GM03348 (cell line): ENCODE measurements at places on chromosomes 3 and 15.

DNA sequence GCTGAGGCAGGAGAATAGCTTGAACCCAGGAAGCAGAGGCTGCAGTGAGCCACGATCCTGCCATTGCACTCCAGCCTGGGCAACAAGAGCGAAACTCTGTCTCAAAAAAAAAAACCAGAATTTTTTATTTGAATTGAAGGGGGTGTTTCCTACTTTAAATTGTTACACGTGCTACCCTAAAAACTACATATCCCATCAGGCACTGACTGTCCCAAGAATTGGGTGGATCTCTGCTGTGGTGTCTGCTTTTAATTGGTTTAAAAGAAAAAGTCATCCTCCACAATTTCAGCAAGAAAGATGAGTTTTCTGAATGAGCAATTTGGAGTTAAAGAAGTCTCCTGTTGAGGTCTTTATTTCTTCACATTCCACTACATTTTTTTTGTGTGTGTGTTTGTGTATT, 2.1 kb downstream of the PDIA3 start:
- peak; percentile 31 for DNase-seq

DNA sequence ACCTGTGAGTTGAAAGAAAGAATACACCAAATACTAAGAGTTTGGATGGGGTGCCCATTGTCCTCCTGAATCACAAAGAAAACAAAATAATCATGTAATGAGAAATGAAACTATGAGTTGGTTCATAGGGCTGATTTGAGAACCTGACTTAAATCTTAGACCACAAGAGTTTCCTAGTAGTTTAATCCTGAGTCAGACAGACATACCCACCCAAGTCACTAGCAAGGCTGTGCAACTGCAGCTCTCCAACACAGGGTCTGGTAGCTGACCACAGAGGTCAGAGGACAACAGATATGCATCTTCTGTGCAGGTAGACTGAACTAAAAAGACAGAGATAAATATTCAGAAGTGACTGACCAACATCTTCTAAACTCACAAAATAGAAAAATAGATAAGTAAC, 296.3 kb upstream of the TMCO5A start:
- DNase-seq, result no peak

GRCh38 chr15:82986442-82986780, 401 bp downstream of the RAMAC start:
- no peak for DNase-seq

- DNase-seq, result peak; percentile 72
Measured at GRCh38 chr3:189563853-189564563, 67.2 kb upstream of the TP63 start.

- no peak for DNase-seq
Measured at GRCh38 chr15:40474581-40474980, 3.8 kb downstream of the CHST14 start.

GRCh38 chr3:45084820-45085816, 59.0 kb downstream of the CLEC3B start:
- DNase-seq, result peak; percentile 90

- no peak for DNase-seq
Measured at GRCh38 chr15:91924183-91924582, 70.7 kb downstream of the SLCO3A1 start.

- no peak for DNase-seq
Measured at GRCh38 chr3:37953707-37954394, 36.7 kb upstream of the VILL start.

DNA sequence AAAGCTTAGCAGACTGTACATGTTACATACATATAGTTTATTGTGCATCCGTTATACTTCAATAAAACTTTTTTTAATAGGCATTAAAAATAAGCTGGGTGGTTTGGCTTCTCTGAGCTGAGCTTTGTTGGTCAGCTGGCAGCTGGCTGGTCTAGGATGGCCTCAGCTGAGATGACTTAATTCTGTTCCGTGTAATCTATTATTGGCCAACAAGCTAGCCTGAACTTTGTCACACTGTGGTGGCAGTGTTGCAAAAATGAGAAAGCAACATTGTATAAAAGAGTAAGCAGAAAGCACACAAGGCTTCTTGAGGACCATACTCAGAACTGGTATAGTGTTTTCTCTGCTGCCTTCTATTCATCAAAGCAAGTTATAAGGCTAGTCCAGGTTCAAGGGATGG, 45.2 kb downstream of the CGGBP1 start:
- no peak for DNase-seq

DNA sequence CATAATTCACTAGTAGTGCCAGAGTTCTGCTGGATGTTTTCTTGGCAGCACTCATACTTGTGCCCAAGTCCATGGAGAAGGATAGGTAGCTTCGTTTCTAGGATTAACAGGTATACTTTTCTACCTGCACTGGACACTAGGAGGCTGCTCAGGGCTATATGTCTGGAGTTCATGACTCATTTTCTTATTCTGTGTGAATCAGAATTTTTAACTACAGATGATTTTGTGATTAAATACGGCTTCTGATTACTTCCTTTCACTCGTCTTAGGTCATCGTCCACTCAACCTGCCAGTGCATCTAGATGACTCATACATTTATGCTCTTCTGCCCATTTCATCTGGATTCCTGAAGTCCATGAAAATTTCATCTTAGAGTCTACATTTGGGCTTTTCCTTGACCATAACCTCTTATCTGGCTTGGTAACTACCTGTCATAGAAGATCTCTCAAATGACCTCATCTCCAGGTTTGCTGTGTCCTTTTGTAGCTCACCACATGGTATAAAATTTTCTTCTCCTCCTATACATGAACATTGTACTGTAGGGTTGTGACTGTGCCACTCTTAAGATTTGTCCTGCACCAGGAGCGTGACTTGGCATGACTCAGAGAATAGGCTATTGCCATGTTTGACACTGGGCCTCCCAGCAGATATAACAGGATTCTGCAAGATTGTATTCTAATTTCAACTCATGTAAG, 66.7 kb upstream of the GCSAM start:
- DNase-seq, result no peak

DNA sequence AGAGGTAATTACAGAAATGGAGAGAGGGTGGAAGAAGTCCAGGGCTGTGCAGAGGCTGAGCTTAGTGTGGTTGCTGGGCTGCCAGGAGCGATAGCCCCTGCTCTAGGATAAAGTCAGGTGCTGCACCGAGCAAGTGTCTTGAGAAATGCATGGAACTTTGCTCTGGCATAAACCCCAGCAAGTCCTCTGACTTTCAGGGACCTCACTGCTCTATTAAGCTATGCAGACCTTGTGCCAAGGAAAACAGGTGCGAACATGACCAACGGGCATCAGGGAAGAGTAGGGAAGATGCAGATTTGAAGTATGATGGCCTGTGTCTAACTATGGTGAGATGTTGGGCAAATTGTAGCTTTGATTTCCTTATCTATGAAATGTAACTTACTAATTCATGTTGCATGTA, 416.8 kb downstream of the NR2F2 start:
- no peak for DNase-seq

DNA sequence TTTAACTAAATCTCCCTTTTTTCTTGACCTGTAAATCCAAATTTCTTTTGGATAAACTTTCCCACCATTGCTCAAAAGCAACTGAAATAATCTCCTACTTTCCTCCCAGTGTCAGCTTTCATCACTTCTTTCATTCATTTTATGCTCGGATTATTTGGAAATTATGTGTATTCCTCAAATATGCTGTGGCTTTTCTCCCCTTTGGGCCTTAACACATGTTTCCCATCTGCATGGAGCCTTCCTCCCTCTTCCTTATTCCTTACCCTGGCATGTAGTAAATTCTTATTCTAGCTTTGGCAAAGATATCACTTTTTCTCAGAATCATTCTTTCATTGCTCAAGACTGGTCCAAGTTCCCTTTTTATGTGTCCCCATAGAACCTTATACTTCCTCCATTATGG, 41.8 kb upstream of the TUSC7 start:
- no peak for DNase-seq

DNA sequence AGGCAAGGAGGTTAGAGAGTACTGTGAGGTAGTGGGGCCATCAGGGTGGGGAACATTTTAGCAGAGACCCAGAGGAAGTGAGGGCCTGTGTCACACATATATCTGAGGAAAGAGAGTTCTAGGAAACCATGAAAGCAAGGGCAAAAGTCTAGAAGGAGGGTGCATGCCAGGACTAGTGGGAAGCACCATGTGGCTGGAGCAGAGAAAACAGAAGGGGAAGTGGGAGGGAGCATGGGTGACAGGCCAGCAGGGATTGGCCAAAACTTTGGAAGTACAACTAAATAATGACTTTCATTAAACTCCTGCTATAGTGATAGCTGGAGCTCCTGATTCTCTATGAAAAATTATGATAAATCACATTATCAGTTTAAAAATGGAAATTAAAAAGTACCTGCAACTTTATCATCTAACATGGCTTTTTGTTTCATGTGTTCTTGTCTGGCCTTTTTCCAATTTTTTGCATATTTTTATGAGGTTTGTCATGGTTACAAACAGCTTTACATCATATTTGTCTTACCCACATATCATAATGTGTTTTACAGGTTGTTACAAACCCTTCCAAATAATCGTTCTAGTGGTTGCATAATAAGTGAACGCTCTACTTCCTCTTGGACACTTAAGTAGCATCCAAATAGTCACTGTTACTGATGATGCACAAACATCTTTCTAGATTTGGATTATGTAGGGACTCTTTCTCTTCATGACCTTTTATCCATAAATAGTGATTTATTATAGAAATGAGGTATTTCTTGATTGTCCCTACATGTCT, 168.3 kb downstream of the NEK10 start:
- DNase-seq, result no peak

DNA sequence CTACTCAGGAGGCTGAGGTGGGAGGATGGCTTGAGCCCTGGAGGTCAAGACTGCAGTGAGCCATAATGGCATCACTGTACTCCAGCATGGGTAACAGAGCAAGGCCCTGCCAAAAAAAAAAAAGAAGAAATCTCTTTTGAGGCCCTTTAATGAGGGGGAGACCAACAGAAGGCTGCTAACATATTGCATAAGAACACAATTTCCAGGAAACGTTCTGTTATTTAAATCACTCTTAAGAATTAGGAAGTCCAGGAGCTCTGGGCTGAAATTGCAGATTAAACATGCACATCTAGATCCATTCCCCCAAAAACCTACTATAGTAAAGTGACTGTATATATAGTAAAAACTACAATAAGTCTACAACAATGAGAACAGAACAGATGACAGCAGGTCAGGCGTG, 16.1 kb upstream of the BLM start:
- DNase-seq, result no peak

- peak; percentile 57 for DNase-seq
Measured at GRCh38 chr3:113212150-113212843, 940 bp downstream of the BOC start.

- DNase-seq, result no peak
Measured at GRCh38 chr3:47520756-47521155, 7.2 kb upstream of the ELP6 start.

DNA sequence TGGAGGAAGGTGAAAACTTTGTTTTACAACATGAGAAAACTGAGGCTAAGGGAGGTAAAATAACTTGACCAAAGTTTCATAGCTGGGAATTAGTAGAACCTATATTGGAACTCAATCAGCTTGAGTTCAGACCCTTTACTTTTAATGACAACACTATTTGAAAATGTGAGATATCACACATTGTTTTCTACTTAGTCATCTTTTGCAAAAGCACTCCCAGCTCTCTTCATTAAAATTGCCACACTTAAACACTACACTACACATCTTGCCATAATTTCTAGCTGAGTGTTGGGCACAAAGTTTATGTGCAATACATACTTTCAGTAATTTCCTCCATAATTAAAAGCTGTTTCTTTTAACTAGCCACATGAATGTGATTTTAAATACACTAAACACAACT, 230.4 kb upstream of the DCBLD2 start:
- peak; percentile 25 for DNase-seq

GRCh38 chr3:49804141-49805041, 1.3 kb downstream of the INKA1 start:
- DNase-seq, result no peak

DNA sequence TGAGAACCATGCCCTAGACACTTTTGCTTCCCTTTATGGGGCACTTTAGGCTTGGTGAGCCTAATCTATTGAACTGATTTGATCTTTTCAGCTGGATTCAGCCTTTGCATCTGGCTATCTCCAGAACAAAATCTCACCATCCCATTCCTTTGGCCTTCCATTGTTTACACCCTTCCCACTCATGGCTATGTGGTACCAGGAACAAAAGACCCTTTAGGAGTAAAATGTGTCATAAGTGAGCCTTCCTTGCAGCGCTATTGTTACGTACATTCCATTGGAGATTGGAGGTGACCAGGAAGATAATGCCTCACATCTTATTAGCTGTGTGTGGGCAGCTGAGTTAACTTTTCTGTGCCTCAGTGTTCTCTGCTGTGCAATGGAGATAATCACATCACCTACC, 188.4 kb downstream of the SATB1 start:
- DNase-seq, result no peak

DNA sequence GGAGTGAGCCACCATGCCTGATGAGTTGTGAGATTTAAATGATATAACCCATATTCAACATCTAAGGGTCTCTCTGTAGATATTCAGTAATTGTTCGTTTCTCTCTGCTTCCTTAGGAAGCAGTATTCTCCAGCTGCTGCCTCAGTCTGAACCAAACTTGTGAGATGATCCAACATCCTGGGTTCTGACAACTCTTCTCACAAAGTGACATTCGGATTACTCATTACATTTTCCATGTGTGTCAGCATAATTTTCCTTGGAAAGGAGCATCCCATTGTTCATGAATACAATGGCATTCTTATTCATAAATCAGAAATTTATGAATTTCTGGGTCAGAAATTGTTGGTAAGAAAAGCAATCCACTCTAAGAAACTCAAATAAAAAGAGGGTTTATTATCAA, 15.0 kb upstream of the SEC22A start:
- peak; percentile 21 for DNase-seq

GRCh38 chr15:41746802-41747201, 27.5 kb upstream of the MAPKBP1 start:
- DNase-seq, result peak; percentile 42

DNA sequence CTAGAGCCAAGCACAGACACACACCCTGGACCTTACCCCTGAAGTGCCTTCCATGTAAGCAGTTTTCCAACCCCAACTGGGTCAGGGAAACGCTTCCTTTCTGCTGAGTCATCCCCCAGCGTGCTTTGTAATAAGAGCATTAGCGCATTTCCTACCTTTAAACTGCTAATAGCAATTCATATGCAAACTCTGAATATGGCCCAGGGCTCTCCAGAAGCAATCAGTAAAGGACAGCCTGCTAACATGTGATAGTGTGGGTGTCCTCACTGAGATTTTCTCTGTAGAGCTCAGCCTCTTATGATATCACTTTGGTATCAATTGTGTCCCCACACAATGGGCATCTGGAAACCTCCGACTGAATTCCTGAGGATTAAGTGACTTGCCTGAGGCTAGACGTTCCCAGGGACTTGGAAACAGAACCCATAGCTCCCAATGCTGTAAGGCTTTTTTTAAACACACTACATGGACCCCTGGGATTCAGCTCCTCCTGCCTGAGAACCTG, 5.6 kb downstream of the GABRB3 start:
- no peak for DNase-seq

GRCh38 chr3:150308481-150309256, 99.4 kb upstream of the TSC22D2 start:
- DNase-seq, result no peak

GRCh38 chr3:111800472-111800871, 58.6 kb upstream of the PHLDB2 start:
- DNase-seq, result no peak

- DNase-seq, result no peak
Measured at GRCh38 chr3:142875583-142876207, 13.2 kb downstream of the PCOLCE2 start.
